Choroid plexus epithelial cell (primary cell): ENCODE measurements at places on chromosomes 4 and X.

- no peak for DNase-seq
Measured at GRCh38 chr4:74947798-74948197, 14.9 kb downstream of the PARM1 start.

- DNase-seq, result no peak
Measured at GRCh38 chrX:80334583-80334982, 85.7 kb upstream of the TENT5D start.

DNA sequence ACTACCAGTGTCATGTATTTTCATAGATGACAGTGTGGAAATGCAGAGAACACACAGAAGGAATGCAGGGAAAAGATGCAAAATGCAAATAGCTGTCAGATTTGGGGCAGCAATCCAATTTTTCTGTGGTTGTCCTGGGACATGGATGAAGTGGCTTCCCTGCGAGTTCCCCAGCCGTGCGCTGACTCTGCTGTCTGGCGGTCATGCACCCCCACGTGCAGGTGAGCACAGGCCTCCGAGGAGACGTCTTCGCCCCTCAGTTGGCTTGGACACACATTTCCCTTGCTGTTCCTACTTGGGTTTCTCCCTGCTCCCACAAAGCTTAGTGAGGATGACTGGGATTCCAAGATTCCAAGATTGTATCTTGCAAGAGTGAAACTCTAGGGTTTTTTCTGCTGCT lies 24.4 kb downstream of the BLOC1S4 start:
- DNase-seq, result no peak

DNA sequence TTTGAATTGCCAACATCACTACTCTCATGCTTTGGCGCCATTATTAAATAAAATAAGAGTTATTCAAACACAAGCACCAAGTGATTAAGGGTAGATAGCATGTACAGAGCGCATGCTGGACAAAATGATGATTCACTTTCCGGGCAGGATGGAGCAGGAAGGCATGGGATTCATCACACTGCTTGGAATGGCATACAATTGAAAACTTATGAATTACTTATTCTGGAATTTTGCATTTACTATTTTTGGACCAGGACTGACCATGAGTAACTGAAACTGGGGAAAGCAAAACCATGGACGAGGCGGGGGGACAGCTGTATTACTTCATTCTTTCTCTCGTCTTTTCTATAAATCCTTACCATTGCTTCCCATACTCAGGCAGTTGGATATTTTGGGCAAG lies 28.5 kb upstream of the FGF5 start:
- peak; percentile 62 for DNase-seq

DNA sequence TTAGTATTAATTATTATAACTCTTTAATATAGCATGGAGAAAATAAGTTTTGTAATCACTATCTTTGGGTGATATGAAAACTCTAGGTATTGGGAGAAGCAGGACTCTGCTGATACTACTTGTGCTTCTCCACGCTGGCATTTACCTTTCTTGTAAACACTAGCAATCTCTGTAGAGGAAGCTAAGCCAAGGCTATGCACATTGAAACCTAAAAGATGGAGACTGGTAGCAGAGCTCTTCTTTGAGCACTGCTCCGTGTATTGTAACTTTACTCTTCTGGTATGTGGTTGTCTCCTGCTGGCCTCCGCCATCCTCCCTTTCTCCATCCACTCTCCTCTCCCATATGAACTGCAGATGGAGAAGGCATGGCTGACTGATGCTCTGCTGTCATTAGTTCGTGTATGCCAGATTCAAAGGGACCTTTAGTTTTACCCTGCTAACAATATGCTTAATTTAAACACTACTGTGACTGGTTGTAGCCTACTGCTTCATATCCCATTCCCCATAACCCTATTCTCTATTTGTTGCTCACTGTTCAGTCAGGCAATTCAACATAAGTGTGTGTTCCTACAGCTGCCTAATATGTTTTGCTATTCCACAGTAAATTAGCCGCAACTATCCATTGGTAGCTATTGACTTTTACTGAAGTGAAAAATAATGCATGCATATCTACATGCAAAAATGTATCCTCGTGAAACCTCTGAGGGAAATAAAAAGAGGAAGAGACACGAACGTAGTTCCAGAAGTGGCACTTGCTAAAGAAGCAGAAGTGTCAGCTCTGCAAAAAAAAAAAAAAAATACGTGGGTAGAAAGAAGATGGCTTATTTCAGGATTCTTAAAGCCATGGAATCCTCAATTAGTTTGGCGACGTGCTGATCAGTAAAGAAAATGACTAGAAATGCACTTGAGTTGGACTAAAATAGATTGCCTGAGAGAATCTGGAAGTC lies 55.6 kb upstream of the CCSER1 start:
- DNase-seq, result no peak

DNA sequence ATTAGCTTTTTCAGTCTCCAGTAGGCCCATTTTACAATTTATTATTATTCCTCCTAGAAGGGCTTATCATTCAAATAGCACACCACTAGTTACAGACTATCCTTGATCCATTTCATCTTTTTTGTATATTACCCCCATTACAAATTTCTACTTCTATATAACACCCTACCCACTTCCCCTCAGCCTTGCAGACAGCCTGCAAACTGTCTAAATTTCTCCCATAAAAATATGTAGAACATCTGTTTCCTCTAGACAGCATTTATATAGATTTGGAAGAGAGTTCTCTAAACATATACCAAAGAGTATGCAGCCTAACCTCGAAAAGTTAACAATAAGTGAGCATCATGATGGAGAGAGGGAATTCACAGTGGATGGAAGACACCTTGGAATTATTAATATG lies 30.8 kb downstream of the COMMD8 start:
- no peak for DNase-seq

GRCh38 chrX:134251241-134251640 lies 14.3 kb downstream of the CCDC160 start:
- no peak for DNase-seq

- DNase-seq, result peak; percentile 77
Measured at GRCh38 chr4:185847352-185848097, 35.5 kb upstream of the SORBS2 start.

DNA sequence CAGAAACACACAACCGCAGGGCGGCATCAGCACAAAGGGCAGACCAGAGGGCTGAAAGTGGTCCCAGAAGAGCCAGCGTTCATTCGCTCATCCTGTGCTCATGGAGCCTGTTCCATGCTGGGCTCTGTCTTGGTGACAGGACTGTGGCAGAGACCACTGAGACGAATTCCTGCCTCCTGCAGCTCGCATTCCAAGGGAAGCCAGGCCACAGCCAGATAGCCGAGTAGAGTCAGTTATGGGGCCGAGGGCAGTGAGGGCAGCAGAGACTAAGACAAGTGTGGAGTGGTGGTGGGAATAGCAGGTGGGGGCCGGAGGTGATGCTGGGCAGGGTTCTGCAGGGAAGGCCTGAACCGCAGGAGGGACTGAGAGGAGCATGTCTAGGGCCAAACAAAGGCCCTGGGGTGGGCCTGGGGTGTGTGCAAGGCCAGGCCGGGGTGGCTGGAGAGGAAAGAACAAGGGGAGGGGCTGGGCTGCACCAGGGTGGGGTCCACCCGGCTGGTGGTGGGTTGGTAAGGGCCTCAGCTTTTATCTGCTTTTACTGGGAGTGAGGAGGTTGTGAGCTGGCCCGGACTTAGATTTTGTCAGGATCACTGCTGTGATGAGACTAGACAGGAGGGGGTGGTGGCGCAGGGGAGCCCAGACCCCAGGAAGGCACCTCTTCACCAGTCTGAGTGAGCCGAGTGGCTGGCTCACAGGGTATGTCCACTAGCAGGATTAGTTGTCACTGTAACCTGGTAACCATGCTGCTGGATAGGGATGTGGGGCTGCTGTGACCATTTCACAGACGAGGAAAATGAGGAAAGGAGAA lies 6.3 kb downstream of the PSAPL1 start:
- no peak for DNase-seq

- DNase-seq, result no peak
Measured at GRCh38 chr4:786861-787300, 39.0 kb downstream of the CPLX1 start.

DNA sequence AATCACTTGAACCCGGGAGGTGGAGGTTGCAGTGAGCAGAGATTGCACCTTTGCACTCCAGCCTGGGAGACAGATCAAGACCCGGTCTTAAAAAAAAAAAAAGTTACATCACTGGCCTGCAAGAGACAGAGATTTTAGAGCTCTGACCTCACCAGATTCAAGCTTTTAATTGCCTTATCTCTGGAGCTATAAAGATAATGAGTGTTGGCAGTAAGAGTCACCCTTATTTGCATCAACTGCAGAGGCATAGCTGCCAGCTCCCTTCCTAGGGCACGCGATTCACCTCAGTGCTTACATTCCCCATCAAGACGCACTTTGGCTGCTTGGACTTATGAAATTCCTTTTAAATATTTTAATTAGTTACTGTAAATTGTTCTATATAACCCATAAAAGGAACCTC lies 12.5 kb upstream of the SPATA4 start:
- no peak for DNase-seq

- no peak for DNase-seq
Measured at GRCh38 chr4:165873298-165874071, 448 bp downstream of the TLL1 start.

- no peak for DNase-seq
Measured at GRCh38 chr4:52655506-52655905, 3.6 kb downstream of the USP46 start.

DNA sequence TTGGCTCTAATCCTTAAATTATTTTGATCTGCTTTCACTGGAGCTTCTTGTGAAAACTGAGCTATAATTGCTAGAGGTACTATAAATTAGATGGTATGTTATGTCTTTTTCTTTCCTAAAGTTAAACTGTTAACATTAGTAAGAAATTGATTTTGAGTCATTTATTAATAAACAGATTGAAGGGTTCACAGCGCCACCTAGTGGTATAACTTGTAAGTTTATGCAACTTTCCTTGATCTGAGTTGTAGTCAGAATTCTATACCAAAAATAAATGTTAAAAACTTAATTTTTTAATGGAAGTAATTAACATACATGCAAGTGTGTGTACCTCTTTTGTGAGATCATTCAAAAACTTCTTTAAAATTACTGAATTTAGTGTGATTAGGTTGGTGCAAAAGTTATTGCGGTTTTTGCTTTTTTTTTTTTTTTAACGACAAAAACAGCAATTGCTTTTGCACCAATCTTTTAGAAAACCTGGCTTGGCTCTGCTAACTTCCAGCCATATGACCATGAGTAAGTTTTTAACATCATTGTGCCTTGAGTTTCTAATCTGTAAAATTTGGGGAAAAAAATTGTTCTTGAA lies 151.5 kb downstream of the CENPC start:
- peak; percentile 65 for DNase-seq

GRCh38 chrX:23503835-23504539 lies 163.3 kb upstream of the PRDX4 start:
- peak; percentile 71 for DNase-seq

GRCh38 chrX:107014936-107015335 lies 14.9 kb upstream of the MORC4 start:
- no peak for DNase-seq

- DNase-seq, result peak; percentile 85
Measured at GRCh38 chrX:45803383-45803921, 602.8 kb upstream of the DIPK2B start.

DNA sequence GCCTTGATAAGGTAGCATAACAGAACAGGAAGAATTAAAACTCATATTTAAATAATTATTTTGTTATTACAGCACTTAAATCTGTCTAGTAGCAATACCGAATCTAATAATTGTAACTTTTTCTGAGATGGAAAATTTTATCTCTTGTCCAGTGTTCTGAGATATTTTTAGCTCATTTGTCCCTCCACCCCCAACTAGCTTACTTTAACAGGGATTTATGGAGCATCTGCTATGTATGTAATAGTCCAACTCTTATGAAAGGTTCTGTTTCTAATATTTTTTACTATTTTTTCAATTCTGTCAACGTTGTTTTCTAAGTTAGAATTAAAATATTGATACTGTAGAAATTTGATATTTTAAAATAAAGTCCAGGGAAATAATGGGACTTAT lies 38.2 kb upstream of the NUDT6 start:
- DNase-seq, result peak; percentile 7

DNA sequence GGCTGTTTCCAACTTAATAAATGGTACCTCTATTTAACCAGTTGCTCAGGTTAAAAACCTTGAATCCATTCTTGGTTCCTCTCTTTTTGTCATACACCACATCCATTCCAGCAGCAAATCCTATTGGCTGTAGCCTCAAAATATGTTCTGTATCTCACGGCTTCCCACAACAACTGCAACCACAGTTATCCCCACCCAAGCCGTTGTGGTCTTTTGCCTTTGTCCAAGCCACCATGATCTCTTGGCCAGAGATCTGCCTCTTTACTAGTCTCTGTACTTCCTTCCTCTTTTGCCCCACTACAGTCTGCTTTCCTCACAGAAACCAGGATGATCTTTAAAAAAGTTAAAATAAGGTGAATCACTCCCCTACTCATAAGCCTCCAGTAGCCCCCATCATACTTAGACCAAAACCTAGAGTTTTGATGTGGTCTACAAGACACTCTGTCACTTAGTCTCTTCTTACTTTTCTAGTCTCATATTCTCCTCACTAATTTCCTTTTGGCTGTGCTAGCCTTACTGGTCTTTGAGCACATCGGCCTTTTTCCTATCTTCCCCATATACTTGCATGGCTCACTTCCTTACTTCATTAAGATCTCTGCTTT lies 10.3 kb downstream of the MAOA start:
- no peak for DNase-seq

DNA sequence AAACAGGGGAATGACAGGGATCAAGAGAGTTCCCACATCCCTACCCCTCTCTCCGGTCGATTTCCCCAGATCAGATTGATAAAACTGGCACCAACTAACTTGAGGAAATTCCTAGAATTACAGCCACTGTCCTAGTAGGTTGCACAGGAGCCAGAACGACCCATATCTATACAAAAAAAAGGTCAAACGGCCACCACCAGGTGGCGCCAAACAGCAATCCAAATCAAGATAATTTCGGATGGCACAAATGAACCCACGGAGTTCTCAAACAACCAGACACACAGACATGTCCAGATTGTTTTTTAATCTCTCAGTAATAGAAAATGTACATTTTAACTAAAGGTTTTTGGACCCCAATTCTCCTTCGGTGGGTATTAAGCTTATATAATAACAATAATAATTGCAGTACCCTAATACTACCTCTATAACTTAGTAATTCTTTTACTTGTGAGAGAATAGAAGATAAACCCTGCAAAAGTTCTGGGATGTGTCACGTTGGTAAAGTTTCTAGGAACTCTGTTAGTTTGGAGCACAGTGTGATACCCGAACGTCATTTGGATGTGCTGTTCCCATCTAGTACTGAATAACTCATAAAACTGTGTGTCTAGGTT lies 212.6 kb downstream of the SPOCK3 start:
- peak; percentile 81 for DNase-seq

- DNase-seq, result no peak
Measured at GRCh38 chr4:6938237-6938636, 28.6 kb downstream of the TBC1D14 start.

- DNase-seq, result no peak
Measured at GRCh38 chrX:114583646-114584374, at the start of gene HTR2C. Gene HTR2C (plus strand): TSS chrX:114584086. CDS start chrX:114726937, 142,851 bp downstream.

GRCh38 chrX:40310447-40310846 lies 212.7 kb upstream of the BCOR start:
- DNase-seq, result no peak

GRCh38 chr4:185398618-185399017 lies 2.0 kb downstream of the ANKRD37 start:
- no peak for DNase-seq

- DNase-seq, result peak; percentile 32
Measured at GRCh38 chr4:154574311-154574710, 11.5 kb downstream of the FGB start.
